ENCODE measurements at places on chromosomes 7 and 10. TPM values are rescaled to one million over a fixed set of nuclear protein-coding genes. Genes with fewer than 3 reads are reported as not detected.

ACTR3C gene
- 8.4 TPM for total RNA-seq

NEUROD6 gene
- not detected for total RNA-seq

SPDYE18 gene
- total RNA-seq, result 1.2 TPM

PAX2 gene
- not detected for total RNA-seq

CLRN3 gene
- not detected for total RNA-seq

DNA sequence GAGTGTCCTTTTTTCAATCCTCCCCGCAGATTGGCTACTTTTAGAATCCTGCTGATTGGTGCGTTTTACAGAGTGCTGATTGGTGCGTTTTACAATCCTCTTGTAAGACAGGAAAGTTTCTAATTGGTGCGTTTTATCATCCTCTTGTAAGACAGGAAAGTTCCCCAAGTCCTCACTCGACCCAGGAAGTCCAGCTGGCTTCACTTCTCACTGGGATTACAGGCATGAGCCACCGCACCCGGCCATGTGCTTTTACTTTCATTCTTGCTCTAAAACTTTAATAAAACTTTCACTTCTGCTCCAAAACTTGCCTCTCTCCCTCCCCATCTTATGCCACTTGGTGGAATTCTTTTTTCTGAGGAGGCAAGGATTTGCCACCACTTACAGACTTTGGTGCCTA is 17.0 kb upstream of the WAPL start:
- no peaks in the 10 kb centered on the region for H3K36me3 ChIP-seq
- no peak overlapping the region for H3K27ac ChIP-seq
- H3K4me3 ChIP-seq, result no peak overlapping the region
- DNase-seq, result no peak
- H3K4me1 ChIP-seq, result peaks cover 8% of the 10 kb centered on the region
- no peaks in the 10 kb centered on the region for H3K27me3 ChIP-seq

DNA sequence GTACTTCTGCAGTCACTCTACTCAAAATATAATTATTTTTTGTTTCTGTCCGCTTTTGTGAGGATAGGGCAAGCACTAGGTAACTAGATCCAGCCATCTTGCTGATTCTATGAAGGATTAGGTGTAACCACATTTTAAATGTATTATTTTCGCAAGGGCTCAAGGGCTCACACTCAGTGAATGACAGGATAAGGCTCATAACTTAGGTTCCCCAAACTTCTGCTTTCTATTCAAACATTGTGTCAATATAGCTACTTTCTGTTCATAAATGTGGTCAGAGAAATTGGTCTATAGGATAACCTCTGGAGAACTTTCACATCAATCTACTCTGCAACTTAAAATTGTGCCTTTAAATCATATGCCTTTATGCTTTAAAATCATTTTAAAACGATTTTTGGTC is 1141.2 kb downstream of the SORCS1 start:
- no peaks in the 10 kb centered on the region for H3K36me3 ChIP-seq
- no peaks in the 10 kb centered on the region for H3K4me1 ChIP-seq
- DNase-seq, result no peak
- H3K27me3 ChIP-seq, result no peaks in the 10 kb centered on the region

Data from sigmoid colon (tissue), 7 donors.